ENCODE measurements at places on chromosomes 6 and 20.
A peak's percentile ranks its signal among the peaks of the same experiment; 100 is the strongest.

- DNase-seq: no peak
Observed at GRCh38 chr6:146581968-146582367, 16.8 kb upstream of the ADGB start.

GRCh38 chr6:108169464-108170331 lies 3.9 kb downstream of the NR2E1 start:
- DNase-seq: no peak

GRCh38 chr20:34907616-34908469 lies 31.4 kb downstream of the ACSS2 start:
- DNase-seq: no peak

GRCh38 chr6:167849846-167850459 lies 23.2 kb downstream of the AFDN start:
- no peak for DNase-seq

DNA sequence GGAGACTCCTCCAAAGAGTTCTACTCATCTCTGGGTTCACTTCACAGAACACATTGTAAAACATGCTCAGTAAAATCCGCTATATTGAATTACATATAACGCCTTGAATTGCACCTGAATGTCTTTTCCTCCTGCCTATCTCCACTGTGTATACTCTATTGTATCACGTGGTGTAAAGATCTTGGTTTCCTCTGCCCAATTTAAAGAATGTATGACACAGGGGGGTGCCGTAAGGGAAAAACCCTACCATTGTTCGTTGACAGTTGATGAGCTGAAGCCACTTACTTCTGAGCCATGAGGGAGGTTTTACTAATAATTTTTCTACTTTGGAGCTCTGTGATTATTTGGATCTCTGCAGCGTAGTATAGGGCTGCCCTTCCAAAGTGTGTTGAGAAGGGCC lies 6.0 kb downstream of the ASF1A start:
- DNase-seq: no peak

DNA sequence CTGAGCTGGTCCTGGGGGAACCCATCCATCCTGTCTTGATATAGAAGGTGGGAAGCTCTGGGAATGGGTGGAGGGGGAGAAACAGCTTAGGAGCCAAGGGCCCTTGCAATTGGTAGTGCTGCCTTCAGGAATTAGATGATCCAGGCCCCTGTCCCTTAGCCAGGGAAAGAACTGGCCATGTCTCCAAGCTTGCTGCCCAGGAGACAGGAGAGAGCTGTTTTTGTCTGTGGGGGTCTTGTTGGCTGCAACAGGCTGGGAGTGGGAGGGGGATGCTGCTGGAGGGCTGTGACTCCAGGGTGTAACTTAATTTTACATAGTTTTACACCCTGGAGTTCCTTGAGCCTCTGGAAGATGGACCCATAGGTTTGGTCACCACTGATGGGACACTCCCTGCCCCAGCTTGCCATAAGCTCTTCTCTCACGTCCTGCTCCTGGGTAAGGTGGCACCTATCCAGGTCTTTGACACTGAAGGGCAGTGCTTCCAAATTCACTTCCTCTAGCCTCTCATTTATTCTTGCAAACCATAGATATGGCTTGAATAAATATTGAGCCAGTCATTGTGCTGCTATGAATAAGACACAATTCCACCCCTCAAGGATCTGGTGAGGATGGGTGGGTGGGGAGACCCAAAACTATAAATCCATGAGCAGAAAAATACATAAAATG lies 16.8 kb downstream of the VEGFA start:
- DNase-seq: no peak

GRCh38 chr6:287489-287860 lies 4.8 kb upstream of the DUSP22 start:
- no peak for DNase-seq

DNA sequence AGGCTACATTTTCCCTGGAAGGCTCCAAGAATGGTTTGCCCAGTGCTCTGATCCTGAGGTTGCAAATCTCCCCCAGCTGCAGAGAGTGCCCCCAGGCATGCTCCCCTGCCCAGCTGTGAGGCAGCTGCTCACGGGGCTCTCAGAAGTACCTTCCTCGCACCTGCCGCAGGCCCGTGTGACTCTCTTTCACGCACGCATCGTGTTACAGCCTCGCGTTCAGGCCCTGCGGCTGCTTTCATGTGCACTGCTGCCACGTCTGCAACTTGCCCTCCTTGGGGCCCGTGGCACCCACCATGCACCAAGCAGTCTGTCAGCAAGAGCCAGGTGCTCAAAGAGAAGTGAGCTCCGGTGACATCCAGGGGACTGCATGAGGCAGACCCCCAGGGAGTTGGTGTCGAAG lies 28.6 kb upstream of the SPO11 start:
- DNase-seq: no peak

GRCh38 chr6:17998003-17998402 lies 10.6 kb upstream of the KIF13A start:
- no peak for DNase-seq

- DNase-seq: peak; percentile 86
Observed at GRCh38 chr6:42782689-42783176, 881 bp downstream of the BICRAL start.

DNA sequence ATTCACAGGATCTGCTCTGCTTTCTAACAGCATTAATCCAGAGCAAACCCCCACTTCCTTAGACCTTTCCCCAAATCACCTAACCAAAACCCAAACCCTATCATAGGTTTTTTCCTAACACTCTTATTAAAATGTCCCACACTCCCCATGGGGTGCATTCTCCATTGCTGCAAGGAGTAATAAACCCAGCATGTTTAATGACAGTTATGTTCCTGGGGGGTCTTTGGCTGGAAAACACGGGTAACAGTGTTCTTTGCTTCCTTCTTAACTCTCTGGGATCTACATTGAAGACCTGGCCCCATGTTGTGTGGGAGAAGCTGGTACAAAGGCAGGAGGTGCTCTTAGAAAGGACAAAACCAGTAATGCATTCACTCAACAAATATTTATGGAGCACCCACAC lies 16.1 kb downstream of the TRIM31 start:
- DNase-seq: no peak

- no peak for DNase-seq
Observed at GRCh38 chr6:81822568-81822967, 70.1 kb upstream of the TENT5A start.

GRCh38 chr6:108606250-108606690 lies 45.6 kb downstream of the FOXO3 start:
- DNase-seq: no peak

DNA sequence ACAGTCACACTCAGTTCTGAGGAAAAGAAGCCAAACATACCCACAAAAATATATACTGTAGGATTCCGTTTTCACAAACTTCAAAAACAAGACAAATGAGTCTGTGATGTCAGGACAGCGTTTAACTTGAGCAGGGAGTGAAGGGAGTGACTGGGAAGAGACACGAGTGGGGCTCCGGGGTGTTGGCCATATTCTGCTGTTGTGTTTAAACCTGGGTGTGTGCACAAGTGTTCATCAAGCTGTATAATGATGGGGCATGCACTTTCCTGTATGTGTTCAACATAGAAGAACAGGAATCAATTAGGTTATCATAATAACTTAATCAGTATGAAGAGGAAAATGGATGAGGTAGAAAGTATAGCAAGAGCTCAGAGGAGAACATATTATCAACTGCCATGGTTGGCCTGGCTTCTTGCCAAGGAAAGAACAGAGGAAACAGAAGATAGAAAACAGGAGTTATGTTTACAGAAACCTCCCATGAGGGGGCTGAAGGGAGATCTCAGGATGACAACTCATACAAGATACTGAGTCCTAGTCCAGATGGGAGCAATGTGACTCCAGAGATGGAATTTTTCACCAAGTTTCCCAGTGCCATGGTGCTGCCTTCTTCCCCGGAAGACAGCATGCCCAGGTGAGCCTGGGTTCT lies 15.1 kb upstream of the AFDN start:
- DNase-seq: no peak

- DNase-seq: no peak
Observed at GRCh38 chr6:40543146-40543545, 44.0 kb downstream of the LRFN2 start.

DNA sequence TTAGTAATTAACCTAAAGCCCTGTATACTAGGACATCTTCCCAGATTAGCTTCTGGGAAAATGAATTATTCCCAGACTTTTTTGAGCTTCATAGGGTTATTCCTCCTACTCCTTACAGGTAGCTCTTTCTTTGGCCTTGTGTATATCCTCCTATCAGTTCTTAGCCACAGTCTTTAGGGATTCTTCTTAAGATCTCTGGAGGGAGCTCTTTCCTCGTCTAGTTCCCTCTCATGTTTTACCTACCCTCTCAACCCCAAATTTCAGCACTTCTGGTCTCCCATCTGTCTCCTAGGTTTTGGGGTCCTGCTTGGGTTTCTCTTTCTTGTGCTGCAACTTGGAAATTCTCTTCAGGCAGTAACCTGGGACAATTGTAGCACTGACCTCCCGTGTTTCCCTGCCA lies 46.4 kb upstream of the SLC35B3 start:
- no peak for DNase-seq

DNA sequence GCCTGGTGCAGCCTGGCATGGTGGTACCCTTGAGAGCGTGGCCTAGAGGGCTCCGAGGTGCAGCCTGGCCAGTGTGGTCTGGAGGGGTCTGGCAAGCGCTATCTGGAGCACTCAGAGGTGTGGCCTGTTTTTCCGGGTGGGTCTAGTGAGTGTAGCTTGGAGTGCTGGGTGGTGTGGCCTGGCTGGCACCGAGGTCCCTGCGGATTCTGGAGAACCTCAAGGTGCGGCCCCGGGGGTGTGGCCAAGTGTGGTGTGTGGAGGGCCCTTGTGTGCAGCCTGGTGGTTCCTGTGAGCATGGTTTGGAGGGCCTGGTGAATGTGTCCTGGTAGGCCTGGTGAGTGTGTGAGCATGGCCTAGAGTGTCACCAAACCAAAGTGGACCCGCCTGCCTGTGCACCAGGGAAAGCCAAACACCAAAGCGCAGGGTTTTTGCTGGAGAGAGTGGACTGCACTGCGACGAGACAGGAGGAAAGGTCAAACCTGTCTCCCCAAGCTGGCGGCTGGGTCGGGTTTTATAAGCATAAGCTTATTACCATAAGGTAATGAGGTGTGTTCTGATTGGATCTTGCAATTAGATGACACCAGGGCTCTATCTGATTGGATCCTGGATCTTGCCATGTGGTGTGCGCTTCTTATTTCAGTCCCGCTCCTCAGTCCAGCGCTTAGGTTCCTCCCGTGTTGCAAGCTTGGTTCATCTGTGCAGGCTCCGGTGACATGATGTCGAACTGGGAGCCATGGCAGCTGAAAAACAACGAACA lies 35.7 kb downstream of the IGF2R start:
- no peak for DNase-seq

DNA sequence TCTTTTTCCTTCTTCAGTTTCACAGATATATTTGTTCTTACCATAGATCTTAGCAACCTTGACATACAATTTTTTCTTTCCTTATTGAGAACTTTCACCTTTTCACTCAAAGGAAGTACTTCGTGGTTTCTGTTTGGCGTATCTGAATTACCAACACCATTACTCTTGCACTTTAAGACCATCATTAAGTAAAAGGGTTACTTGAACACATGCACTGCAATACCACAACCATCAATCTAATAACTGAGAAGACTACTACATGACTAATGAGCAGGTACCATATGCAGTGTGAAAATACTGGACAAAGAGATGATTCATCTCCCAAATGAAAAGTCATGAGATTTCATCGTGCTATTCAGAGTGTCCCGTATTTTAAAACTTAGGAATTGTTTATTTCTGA lies 21.7 kb upstream of the SENP6 start:
- DNase-seq: no peak

DNA sequence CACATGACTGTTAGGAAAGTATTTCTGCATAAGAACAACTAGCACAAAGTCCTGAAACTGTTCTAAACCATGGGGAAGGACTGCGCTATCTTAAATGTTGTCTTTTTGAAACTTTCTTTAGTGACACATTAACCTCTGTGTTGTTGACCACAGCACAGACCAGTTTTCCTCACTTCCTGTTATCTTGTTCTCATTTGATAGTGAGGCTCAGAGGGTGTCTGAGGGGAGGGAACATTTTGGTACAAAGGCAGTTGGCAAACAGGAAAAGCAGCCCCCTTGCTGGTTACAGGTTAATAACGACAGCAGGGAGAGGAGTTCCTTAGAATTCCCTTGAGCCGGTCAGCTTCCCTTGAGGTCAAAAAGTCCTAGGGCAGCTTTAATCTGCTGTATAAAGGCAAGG lies 143.5 kb upstream of the BMP2 start:
- no peak for DNase-seq
